ENCODE measurements at places on chromosomes 2 and 18.

- H3K36me3 ChIP-seq = no peaks in the 10 kb centered on the region
- H3K27ac ChIP-seq = peak overlapping the region; percentile 89
- no peak for DNase-seq
- no peaks in the 10 kb centered on the region for H3K27me3 ChIP-seq
- no peak overlapping the region for H3K4me3 ChIP-seq
Observed at GRCh38 chr2:43462866-43463641, 132.8 kb downstream of the THADA start.

DNA sequence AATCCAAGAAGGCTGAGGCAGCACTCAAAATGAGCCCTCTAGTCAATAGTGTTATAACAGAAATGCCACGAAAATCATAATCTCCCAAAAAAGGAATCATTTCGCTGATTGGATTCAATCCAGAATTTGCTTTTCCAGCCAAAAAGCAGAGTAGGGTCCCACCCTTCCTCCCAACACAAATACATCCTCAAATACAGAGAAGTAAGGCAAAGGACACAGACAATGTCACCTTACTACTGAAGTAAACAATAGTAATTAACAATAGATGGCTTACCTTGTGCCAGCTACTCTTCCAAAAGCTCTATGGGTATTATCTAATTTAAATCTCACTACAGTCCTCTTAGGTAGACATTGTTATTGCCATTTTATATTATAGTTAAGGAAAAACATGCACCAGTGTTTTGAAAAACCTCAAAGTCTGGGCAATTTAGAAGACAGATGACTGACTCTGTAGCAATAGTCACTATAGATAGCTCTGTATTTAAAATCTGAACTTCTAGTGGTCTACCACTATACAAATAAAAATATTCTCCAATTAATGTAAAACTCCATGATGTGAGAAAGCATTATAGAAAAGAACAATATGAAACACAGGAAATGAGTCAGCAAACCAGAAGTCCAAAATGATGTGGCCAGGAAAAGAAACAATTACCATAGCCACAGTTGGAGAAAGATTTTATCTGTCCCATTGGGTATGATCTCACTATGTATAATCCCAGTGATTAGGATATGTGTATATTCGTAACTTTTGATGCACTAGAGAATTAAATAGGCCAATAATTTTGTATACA lies 305.0 kb upstream of the ERBB4 start:
- no peak overlapping the region for H3K27ac ChIP-seq
- H3K27me3 ChIP-seq = no peaks in the 10 kb centered on the region
- peaks cover 7% of the 10 kb centered on the region for H3K4me1 ChIP-seq
- no peak overlapping the region for H3K4me3 ChIP-seq

DNA sequence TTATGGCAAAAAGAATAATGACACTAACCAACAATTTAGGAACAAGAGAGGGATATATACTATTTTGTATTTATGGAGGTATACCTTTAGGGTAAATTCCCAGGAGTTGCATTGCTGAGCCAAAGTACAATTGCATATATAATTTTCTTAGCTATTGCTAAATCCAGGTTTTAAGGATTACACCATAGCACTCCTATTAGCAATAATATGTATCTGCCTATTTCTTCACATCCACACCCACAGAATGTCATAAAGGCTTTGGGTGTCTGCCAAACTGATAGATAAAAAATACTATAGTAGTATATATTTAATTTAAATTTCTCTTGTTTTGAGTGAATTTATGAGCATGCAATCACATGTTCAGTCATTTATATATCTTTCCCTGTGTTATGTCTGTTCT lies 11.5 kb upstream of the SERPINB13 start:
- H3K36me3 ChIP-seq = no peaks in the 10 kb centered on the region
- H3K27me3 ChIP-seq = peaks cover 2% of the 10 kb centered on the region
- H3K4me1 ChIP-seq = peaks cover 17% of the 10 kb centered on the region
- DNase-seq = no peak
- H3K4me3 ChIP-seq = no peak overlapping the region

GRCh38 chr2:100733391-100734187 lies 86.3 kb upstream of the NPAS2 start:
- no peak overlapping the region for H3K27ac ChIP-seq
- peaks cover 9% of the 10 kb centered on the region for H3K27me3 ChIP-seq
- DNase-seq = no peak
- H3K36me3 ChIP-seq = no peaks in the 10 kb centered on the region
- no peaks in the 10 kb centered on the region for H3K4me1 ChIP-seq
- H3K4me3 ChIP-seq = no peak overlapping the region

- no peak overlapping the region for H3K27ac ChIP-seq
- H3K27me3 ChIP-seq = no peaks in the 10 kb centered on the region
- H3K4me3 ChIP-seq = no peak overlapping the region
- DNase-seq = no peak
- H3K36me3 ChIP-seq = no peaks in the 10 kb centered on the region
- peaks cover 1% of the 10 kb centered on the region for H3K4me1 ChIP-seq
Observed at GRCh38 chr2:175861958-175862357, 140.1 kb downstream of the LNPK start.

DNA sequence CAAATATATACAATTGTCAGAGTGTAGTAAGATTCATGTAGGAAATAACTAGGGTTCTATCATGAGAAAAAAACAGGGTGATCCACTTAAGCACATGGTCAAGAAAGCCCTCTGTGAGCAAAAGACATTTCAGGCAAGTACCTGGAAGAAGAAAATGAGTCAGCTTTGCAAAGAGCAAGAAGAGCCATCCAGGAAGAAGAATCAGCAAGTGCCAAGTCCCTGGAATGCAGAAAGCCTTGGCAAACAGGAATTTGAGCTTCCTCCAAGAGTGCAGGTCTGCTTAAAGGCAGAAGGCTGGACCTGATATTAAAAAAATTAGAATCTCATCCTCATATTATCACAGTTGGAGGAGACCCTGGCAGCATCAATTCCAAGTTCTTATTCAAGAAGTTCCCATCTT lies 188.5 kb upstream of the CELF4 start:
- H3K4me3 ChIP-seq = no peak overlapping the region
- no peak for DNase-seq
- H3K27ac ChIP-seq = no peak overlapping the region

DNA sequence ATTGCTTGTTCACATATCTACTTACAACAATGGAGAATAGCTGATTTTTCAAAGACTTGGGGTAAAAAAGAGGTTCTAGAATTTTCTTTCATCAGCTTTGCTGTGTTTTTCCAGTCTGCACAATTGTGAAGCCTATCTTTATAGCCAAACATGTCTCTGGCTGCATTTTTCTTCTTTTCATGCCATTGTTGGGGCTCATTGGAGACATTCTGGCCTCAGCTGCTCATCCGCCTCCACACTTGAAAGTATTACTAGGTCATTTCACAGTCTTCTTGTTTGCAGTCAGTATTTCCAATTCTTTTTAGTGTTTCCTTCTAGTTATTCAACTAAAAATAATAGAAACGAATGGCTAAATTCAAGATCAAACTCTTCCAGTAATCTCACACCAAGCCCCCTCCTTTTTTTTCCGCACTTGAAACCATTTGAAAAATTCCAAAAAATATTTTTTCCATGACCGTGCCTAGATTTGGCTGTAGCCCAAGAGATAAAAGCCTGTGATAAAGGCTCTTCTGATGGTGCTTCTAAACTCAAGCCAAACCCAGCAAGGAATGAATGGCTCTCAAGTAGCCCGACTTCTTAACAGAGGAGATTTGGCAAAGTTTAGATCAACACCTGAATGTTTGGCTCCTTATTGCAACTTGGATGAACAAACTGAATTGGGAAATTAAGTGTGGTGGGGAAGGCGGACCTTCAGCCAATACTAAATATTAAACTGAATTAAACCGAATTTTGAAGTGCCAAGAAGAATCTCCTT lies 103.4 kb downstream of the NRP2 start:
- peak overlapping the region; percentile 81 for H3K27ac ChIP-seq
- H3K36me3 ChIP-seq = peaks cover 2% of the 10 kb centered on the region
- H3K4me1 ChIP-seq = peaks cover 19% of the 10 kb centered on the region
- no peak for DNase-seq
- H3K27me3 ChIP-seq = no peaks in the 10 kb centered on the region

- H3K27me3 ChIP-seq = no peaks in the 10 kb centered on the region
- H3K4me3 ChIP-seq = peak overlapping the region; percentile 80
- peaks cover 20% of the 10 kb centered on the region for H3K4me1 ChIP-seq
- DNase-seq = no peak
- peak overlapping the region; percentile 96 for H3K27ac ChIP-seq
Observed at GRCh38 chr2:33476793-33477190, 343 bp downstream of the RASGRP3 start.

- H3K4me1 ChIP-seq = no peaks in the 10 kb centered on the region
- H3K27me3 ChIP-seq = no peaks in the 10 kb centered on the region
- DNase-seq = no peak
- no peak overlapping the region for H3K27ac ChIP-seq
Observed at GRCh38 chr2:230947908-230948365, 22.9 kb upstream of the GPR55 start.

GRCh38 chr18:74624466-74624865 lies 26.8 kb downstream of the ZNF407 start:
- H3K4me3 ChIP-seq = no peak overlapping the region
- peaks cover 20% of the 10 kb centered on the region for H3K4me1 ChIP-seq
- DNase-seq = no peak
- H3K27me3 ChIP-seq = no peaks in the 10 kb centered on the region

DNA sequence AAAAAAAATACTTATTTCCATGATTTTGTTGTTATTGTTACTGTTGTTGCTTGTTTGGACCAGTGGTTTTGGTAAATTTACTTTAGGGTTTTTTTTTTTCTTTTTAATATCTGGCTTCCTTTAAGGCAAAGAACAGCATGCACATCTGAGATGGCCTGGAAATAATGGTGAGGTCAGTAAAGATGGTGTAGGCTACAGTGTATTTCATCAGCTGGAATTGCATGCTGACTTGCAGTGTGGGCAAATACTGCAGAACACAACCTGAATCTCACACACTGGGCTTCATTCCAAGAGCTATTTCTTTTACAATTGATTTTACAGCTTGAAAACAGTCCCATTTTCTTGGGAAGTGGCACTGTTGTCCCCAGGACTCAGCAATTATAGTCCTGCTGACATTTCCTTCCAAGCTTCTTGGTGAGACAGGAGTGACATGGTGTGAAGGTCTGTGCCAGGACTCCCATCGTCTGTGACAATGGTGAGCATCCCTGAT lies 376.1 kb upstream of the SOX11 start:
- no peak for DNase-seq
- no peak overlapping the region for H3K4me3 ChIP-seq
- peaks cover 29% of the 10 kb centered on the region for H3K4me1 ChIP-seq
- H3K36me3 ChIP-seq = no peaks in the 10 kb centered on the region
- H3K27me3 ChIP-seq = no peaks in the 10 kb centered on the region

DNA sequence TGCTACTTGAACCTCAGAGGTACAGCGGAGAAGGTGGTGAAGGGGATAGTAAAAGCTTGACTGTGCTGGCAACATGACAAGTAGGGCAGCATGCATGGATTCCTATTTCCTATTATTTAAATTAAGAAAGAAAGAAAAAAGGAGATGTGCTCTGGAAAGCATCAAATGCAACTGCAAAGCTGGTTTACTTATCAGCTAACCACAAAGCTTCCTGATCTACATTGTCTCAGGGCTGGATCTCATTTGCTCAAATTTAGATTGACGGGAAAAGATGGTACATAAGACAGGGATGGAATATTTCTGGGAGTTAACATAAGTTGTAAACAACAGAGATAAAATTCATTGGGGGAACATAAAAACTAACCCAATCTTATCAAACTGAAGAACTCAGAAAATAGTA lies 178.0 kb downstream of the RIT2 start:
- DNase-seq = no peak
- H3K4me1 ChIP-seq = peaks cover 21% of the 10 kb centered on the region
- H3K27ac ChIP-seq = no peak overlapping the region
- H3K36me3 ChIP-seq = no peaks in the 10 kb centered on the region

GRCh38 chr2:1162768-1163584 lies 212.3 kb downstream of the SNTG2 start:
- H3K27ac ChIP-seq = no peak overlapping the region
- DNase-seq = no peak
- no peaks in the 10 kb centered on the region for H3K4me1 ChIP-seq
- no peaks in the 10 kb centered on the region for H3K36me3 ChIP-seq

DNA sequence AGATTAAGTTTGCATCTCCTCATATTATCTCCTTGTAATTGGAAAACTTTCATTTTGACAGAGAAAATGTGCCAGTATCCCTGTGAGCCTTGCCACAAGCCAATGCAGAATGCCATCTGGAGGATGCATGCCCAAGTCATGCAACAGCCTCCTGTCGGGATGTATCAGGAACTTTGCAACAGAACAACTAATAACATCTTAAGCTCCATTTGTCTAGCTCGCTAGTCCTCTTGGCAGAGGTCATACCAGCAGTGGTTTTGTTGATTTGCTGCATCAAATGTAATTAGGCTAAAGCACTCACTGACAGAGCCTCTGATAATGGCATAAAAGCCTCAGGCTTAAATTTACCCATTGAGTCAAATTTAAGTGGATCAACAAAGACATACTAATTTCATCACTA lies 125.8 kb downstream of the UBE2E3 start:
- no peak overlapping the region for H3K27ac ChIP-seq
- DNase-seq = no peak
- H3K27me3 ChIP-seq = no peaks in the 10 kb centered on the region
- no peaks in the 10 kb centered on the region for H3K36me3 ChIP-seq
- H3K4me3 ChIP-seq = no peak overlapping the region

DNA sequence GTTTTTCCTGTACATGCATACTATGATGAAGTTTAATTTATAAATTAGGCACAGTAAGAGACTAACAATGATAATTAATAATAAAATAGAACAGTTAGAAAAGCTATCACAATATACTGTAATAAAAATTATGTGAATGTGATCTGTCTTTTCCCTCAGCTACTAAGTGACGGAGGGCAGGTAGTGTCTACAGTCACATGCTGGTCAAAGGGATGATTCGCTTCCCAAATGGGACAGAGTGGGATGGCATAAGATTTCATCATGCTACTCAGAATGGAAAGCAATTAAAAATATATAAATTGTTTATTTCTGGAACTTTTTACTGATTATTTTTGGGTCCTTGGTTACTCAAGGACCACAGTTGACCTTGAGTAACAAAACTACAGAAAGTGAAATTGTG lies 71.5 kb downstream of the DAW1 start:
- H3K4me1 ChIP-seq = peaks cover 1% of the 10 kb centered on the region
- peaks cover 3% of the 10 kb centered on the region for H3K27me3 ChIP-seq
- no peak overlapping the region for H3K4me3 ChIP-seq
- no peaks in the 10 kb centered on the region for H3K36me3 ChIP-seq
- no peak overlapping the region for H3K27ac ChIP-seq

DNA sequence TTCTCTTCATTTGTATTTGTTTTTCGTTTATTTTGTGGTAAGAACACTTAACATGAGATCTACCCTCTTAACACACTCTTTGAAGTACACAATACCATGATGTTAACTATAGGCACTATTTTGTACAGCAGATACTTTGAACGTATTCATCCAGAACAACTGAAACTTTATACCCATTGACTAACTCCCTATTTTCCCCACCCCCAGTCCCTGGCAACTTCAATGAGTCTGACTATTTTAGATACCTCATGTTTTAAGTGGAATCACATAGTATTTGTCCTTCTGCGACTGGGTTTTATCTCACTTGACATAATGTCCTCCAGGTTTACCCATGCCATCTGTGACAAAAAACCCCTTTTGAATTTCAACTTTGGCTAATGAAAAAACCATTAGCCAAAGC lies 356.3 kb upstream of the CDH20 start:
- peaks cover 20% of the 10 kb centered on the region for H3K4me1 ChIP-seq
- no peak overlapping the region for H3K4me3 ChIP-seq
- no peak for DNase-seq
- no peaks in the 10 kb centered on the region for H3K27me3 ChIP-seq
- no peaks in the 10 kb centered on the region for H3K36me3 ChIP-seq

Measured in mesothelial cell of epicardium (in vitro differentiated cells).